ENCODE measurements at places on chromosomes 1 and 21. TPM values are rescaled to one million over a fixed set of nuclear protein-coding genes. Genes with fewer than 3 reads are reported as not detected.

GRCh38 chr21:25625036-25625435, 14.0 kb upstream of the JAM2 start:
- no peak overlapping the region for H3K4me3 ChIP-seq
- H3K36me3 ChIP-seq: no peaks in the 10 kb centered on the region
- peaks cover 2% of the 10 kb centered on the region for H3K4me1 ChIP-seq
- peak; percentile 39 for DNase-seq

GRCh38 chr1:59204001-59204400, 92.9 kb upstream of the FGGY start:
- H3K27me3 ChIP-seq: no peaks in the 10 kb centered on the region
- peak overlapping the region; percentile 3 for H3K27ac ChIP-seq
- peaks cover 10% of the 10 kb centered on the region for H3K4me1 ChIP-seq
- no peak overlapping the region for H3K4me3 ChIP-seq

GRCh38 chr1:45713711-45714110, 25.7 kb downstream of the TMEM69 start:
- no peaks in the 10 kb centered on the region for H3K36me3 ChIP-seq
- H3K4me1 ChIP-seq: no peaks in the 10 kb centered on the region
- DNase-seq: no peak
- H3K27ac ChIP-seq: no peak overlapping the region
- H3K27me3 ChIP-seq: no peaks in the 10 kb centered on the region

GRCh38 chr1:159829273-159829634, 2.6 kb downstream of the SLAMF8 start:
- H3K27ac ChIP-seq: no peak overlapping the region
- peak; percentile 41 for DNase-seq
- H3K36me3 ChIP-seq: peaks cover 4% of the 10 kb centered on the region

ATP1A1 gene
- 715 TPM for total RNA-seq

FCRLA gene
- 0.25 TPM for total RNA-seq

DNA sequence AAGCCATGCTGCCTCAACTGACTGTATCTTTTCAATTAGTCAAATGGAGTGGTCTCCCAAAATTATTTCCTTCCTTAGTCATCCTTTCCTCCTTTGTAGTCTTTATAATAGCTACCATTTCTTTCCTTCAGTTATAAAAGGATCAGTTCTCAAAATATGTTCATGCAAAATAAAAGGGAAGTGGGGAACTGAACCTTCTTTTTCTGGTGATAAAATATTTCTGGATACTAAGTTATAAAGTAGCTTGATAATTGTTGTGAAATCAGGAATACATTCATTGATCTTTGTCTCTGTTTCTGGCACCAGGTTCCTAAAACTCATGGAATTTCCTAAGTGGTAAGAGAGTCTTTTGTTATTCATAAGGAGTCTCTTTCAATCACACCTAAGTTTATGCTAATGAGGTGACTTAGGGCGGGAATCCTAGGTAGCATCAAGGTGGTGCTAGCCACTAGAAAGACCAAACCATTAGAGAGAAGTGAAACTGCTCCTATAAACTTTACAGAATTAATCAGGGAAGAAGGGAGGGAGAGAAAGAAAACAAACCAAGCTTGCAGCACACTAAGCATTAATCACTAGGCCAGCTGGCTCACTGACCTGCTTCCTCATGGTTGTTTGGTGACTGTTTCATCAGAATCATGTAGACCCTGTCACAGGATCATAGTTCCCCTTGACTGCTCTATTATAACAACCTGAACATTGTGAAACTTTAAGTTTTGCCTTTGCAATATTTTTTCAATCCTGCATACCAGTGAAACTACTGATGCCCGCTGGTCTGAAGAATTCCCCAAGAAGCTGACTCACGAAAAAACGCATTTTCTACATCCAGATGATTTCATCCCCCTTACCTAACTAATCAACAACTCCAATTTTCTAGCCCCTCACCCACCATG, 161.6 kb upstream of the PTBP2 start:
- H3K27me3 ChIP-seq: no peaks in the 10 kb centered on the region
- H3K4me1 ChIP-seq: no peaks in the 10 kb centered on the region
- H3K27ac ChIP-seq: no peak overlapping the region
- no peak for DNase-seq

- H3K4me3 ChIP-seq: no peak overlapping the region
- peaks cover 19% of the 10 kb centered on the region for H3K36me3 ChIP-seq
- H3K27me3 ChIP-seq: no peaks in the 10 kb centered on the region
- no peaks in the 10 kb centered on the region for H3K4me1 ChIP-seq
- H3K27ac ChIP-seq: no peak overlapping the region
Measured at GRCh38 chr1:117895482-117896114, 33.8 kb downstream of the GDAP2 start.

DNA sequence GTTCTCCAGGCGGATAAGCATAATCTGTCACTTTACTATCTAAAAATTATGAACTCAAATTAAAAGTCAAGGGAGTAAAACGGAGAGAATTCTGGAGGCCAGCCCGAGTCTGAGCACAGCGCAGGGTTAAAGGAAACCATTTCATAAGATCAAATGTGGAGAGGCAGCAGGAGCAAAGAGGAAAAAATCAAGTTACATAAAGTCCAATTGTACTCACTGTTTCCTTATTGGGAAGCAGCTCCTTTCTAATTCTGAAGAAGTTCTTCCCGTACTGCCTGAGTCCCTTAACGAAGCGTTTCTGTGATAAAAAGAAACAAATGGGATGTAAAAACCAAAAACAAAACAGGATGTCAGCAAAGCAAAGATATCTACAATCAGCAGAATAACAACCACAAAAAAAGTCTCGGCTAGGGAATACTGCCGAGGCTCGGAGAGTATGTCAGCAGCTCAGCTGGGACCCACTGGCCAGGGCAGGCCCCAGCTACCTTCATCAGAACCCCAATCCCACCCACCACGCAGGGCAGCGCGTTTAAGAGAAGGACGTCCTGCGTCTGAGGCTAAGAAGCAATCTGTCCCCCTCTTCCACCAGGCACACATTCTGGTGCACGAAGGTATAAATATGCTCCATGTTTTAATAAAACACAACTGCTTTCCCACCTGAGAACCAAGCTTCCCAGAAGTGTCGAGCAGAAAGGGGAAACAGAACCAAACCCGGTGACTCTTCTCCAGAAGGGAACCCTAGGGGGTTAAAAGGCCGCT, 104.8 kb downstream of the SLC45A1 start:
- peaks cover 23% of the 10 kb centered on the region for H3K36me3 ChIP-seq
- no peaks in the 10 kb centered on the region for H3K27me3 ChIP-seq
- H3K27ac ChIP-seq: peak overlapping the region; percentile 96

- H3K4me3 ChIP-seq: no peak overlapping the region
- H3K27ac ChIP-seq: no peak overlapping the region
- no peaks in the 10 kb centered on the region for H3K27me3 ChIP-seq
- H3K4me1 ChIP-seq: peaks cover 10% of the 10 kb centered on the region
- no peak for DNase-seq
Measured at GRCh38 chr1:237197470-237198425, 155.8 kb downstream of the RYR2 start.

DNA sequence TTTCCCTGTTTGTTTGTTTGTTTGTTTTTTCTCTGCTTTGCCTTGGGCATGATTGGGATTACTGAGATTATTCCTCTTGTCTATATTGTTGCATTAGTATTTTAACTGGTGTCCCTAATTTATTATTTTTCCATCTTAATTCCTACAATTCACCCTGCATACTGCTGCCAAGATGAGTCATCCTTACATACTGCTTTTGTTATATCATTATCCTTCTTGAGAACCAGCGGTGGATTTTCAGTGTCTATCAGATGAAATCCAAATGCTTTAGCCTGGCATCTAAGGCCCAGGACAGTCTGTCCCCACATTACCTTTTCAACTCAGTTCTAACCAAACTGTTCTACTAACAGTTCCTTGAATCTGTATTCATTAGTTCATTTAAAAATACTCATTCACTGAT, 101.7 kb downstream of the OLFML2B start:
- DNase-seq: no peak
- no peaks in the 10 kb centered on the region for H3K4me1 ChIP-seq
- no peaks in the 10 kb centered on the region for H3K36me3 ChIP-seq
- H3K27me3 ChIP-seq: no peaks in the 10 kb centered on the region
- no peak overlapping the region for H3K4me3 ChIP-seq

RGS16 gene
- total RNA-seq: 13.6 TPM

DNA sequence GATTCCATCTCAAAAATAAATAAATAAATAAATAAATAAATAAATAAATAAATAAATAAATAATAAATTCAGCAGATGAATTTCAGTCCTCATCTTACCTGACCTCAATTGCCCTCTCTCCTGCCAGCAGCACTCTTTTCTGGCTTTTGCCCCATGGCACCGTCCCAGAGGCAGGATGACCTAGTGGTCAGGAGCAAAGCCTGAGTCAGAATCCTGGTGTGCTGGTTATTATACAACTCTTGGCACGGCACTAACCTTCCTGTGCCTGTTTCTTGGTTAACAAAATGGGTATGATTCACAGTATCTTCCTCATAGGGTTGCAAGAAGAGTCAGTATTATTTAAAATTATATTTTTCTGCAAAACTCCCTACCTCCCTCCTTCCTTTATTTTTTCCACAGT, 43.0 kb downstream of the NKAIN1 start:
- H3K36me3 ChIP-seq: no peaks in the 10 kb centered on the region
- no peak overlapping the region for H3K27ac ChIP-seq
- no peaks in the 10 kb centered on the region for H3K27me3 ChIP-seq
- H3K4me3 ChIP-seq: no peak overlapping the region
- DNase-seq: no peak
